ENCODE measurements at places on chromosomes 16 and 17.

- no peak for DNase-seq
Observed at GRCh38 chr17:56109836-56110235, 43.4 kb upstream of the ANKFN1 start.

DNA sequence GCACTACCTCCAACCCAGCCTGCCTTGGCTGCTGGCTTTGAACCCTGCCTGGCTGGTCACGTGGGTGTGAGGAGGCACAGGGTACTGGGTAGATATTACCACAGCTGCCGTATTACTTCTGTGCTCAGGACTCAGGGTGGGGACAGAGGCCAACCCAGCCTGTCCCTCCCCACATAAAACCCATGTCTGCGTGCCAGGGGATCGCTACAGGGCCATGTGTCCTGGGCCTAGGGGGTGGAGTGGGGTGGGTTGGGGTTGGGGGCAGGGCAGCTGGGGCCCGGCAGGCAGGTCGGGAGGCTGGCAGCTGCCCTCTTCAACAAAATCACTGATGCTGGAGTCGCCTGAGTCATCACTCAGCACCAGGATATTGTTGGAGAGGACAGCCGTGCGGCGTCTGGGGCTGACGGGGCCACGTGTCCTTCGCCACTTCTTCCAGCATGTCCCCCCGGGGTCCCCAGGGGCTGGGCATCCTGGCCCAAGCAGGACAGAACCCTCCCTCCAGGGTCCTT lies 39.7 kb upstream of the PVALEF start:
- no peak for DNase-seq

DNA sequence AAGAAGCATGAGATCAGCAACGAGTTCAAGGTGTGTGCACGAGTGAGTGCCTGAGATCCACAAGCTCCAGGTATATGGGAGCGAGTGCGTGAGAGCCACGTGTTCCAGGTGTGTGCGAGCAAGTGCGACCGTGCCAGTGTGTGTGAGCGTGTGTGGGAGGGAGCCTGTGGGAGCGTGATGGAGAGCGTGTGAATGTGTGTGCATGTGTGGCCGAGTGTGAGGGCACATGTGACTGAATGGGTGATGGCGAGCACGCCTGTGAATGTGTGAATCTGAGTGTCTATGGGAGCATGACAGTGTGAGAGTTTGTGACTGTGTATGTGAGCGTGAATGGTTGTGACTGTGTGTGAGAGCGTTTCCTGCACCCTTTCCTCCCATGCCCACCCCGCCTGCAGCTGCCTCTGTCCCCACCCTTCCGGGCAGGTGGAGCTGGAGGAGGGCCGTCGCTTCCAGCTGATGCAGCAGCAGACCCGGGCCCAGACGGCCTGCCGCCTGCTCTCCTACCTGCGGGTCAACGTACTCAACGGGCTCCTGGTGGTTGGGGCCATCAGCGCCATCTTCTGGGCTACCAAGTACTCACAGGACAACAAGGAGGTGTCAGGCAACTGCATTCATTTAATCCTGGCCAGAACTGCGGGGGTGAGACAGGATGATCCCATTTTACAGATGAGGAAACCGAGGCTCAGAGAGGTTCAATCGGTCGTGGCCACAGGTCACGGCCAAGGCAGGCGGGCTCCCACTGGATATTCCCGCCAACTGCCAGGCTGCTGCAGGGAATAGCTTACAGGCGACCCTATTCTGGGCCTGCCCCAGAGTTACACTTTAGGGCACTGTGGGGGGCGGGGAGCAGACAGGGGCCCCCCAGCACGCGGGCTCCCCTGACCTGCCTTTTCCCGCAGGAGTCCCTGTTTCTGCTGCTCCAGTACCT lies 3.7 kb downstream of the TMC8 start:
- DNase-seq = no peak

DNA sequence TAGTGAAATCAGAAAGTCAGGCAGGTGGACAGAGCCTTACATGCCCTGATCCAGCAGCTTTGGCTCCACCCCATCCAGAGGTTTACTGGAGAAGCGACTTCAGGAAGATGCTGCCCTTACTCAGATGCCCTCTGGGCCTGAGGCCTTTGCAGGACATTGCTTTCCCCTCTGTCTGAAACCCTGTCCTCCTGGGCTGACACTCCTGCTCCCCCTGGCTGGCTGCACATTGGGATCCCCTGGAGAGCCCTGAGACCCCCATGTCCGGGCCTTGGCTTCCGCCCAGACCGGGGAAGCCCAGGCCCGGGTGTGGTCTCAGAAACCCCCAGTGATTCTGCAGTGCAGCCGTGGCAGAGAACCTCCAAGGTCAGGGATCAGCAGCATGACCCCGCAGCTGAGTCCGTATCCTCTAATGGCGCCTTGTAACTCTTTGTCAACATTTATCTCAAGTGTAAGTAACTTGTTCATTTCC lies 36.6 kb downstream of the BCO1 start:
- no peak for DNase-seq

DNA sequence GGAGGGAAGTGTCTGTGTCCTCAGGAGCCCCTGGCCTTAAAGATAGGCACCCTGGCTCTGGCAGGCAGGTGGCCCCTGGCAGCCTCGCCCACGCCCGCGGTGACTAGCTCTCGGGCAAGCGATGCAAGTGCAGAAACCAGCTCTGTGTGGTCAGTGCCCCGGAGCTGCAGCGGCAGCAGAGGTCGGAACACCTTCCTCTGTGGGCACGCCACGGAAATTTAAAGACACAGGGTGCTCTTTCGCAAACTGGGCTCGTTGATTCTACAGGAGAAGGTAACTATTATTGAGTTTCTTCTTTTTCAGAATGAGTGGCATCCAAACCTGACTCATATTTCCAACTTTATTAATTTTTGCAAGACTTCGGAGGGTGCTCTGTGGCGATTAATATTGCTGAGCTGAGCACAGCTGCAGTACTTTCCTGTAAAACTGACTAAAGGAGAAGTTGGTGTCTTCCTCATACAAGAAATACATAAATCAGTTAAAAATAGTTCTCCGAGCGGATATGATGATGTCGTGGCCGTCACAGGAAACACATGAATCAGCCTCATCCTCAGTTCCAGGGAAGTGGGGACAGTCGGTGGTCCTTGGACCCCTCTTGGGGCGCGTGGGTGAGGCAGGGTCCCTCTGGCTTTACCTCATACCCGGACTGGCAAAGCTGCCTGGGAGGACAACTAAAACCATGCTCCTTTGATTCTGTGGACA lies 120.2 kb downstream of the METRNL start:
- peak; percentile 22 for DNase-seq

DNA sequence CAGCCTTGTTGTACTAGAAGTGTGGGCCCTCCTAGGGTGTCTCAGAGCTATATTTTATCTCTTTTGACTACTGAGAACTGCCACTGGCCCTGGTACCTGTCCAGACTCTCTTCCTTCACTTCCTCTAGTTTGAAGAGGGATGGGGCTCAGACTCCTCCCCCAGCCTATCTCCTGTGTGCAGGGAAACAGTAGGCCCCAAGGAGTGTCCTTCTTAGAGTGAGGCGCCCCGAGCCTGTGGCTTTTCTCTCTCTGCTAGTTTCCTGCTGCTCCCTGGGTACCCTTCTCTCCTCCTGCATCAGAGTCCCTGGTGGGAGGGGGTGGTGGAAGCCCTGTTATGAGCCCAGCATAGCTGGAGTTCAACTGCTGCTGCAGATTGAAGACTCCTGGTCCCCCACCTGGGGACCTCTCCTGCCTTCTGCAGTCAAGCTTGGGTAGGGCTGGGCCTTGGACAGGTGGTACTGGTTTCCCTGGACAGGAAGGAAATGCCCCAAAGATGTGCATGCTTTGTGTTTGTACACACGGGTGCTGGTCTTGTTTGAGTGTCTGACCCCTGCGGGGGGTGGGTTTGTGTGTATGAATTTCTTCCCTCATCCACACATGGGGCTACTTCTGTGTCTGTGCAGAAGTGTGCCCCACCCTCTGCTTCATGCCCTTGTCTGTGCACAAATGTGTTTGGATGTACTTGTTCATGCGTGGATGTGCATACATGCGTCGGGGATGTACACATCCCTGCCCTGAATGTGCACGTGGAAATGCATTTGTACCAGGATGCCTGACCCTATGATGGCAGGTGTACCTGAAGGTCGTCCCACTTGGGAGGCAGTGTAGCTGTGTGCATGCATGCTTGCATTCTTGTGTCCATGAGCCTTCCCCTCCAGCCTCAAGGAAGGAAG lies 6.9 kb downstream of the RARA start:
- peak; percentile 21 for DNase-seq

- DNase-seq = no peak
Observed at GRCh38 chr17:33874617-33875060, 380.4 kb upstream of the CCL2 start.

- no peak for DNase-seq
Observed at GRCh38 chr17:75271955-75272847, 1.2 kb upstream of the MIF4GD start.

DNA sequence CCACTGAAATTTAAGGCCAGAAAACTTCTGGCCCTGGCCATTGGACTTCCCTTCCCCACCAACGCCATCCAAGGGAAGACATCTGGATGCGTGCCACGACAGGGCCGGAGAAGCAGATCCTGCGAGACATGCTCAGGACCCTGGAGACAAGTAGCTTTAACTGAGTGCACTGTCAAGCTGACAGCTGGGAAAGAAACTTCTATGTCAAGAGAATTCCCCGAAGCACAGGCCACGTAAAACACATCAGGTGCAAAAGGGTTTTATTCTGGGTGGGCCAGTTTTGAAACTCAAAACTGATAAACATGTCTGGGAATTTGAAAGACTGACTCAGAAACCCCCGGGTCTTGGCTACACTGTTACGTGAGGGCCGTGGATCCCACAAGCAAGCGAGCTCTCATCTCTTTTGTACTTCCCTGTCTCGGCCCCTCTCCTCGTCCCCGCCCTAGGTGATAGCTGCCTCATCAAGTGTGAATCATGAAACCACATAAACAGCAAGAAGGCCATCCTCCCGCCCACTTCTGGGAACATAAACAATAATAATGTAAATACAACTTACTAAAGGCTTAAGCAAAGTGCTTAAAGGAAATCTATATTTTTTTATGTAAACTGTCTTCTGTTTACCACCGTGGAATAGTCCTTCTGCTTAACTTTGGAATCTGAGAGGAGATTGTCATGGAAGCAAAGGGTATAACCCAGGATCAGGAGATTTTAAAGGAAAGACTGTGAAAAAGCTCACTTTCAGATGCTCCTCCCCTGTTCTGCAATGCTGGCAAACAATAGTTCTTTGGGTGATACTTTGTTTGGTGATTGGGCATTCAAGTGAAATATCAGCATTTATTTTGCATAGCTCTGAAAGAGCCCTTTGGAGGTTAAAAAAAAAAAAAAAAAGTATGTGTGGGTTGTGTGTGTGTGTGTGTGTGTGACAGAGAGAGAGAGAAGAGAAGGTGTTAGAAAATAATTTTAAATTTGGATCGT lies 406.0 kb upstream of the MAF start:
- DNase-seq = no peak

- DNase-seq = no peak
Observed at GRCh38 chr17:56157845-56158244, 4.6 kb downstream of the ANKFN1 start.

- DNase-seq = no peak
Observed at GRCh38 chr17:16652847-16653366, 743 bp downstream of the ZNF624 start.

DNA sequence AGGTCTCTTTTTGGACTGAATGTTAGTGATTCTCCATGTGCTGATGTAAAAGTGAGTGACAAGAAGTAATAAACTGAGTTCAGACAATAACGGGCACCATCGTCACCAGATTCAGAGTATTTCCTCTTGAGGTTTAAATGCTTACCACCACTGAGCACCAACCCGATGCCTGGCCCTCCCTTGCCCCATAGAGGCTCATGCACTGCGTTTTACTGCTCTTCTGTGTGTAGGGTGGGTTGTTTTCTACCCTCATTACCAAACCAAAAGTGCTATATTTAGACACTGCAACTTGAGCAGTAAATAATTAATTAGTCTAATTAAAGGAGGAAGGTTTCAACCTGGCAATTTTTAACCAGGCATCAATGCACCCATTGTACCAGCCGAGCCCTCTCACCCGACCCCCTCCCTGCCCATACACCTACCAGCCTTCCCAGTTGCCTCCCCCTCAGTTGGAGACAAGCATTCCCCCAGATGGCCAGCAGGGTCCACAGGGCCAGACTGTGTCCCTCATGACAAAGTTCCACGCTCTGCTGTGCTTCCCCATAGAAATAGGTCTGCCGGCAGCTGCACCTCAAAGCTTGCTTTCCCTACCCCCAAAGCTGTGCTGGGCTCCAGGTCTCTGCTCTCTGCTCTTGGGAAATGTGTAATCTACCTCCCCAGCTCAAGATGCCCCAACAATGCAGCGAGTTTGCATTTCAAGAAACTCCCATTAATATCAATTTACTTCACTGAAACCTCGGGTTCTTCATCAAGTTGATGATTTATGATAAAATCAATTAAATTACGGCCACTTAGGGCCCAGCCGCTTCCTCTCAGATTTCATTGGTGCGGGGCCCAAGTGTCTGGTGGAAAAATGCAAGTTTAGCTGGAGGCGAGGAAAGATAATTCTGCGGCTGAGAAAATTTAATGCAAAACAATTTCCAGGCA lies 16.0 kb downstream of the HOXB4 start:
- DNase-seq = no peak

GRCh38 chr16:77850636-77851333 lies 62.4 kb downstream of the VAT1L start:
- DNase-seq = no peak

DNA sequence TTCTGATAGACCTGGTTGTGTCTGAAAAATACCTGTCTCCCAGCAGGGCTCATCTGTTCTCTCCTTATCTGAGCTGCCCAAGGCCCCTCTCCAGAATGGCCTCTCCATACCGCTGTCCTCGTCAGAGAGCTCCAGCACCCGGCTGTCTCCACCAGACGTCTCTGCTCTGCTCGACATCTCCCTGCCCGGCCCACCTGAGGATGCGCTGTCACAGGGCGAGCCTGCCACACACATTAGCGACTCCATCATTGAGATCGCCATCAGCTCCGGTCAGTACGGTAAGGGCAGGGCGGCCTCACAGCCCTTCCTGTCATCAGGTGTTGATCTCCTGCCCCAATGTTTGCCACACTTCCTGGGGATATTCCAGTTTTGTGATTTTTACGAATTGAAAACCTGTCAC lies 10.2 kb upstream of the JPT2 start:
- no peak for DNase-seq

DNA sequence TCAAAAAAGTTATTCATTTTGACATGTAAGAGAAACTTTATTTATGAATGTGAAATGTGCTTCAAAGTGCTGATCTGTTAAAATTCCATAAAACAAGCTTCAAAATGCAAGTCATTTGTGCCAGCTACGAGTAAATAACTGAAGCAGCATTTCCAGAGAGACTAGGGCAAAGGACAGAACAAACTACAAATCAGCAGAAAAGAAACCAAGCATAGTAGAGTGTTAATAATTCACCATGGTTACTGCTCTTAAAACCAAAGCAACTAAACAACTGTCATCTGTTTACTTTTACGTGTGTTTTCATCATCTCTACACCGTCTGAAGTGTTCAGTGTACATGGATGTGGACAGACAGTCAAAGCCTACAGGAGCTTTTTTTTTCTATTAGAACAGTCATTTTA lies 1.6 kb upstream of the ASPA start:
- no peak for DNase-seq

DNA sequence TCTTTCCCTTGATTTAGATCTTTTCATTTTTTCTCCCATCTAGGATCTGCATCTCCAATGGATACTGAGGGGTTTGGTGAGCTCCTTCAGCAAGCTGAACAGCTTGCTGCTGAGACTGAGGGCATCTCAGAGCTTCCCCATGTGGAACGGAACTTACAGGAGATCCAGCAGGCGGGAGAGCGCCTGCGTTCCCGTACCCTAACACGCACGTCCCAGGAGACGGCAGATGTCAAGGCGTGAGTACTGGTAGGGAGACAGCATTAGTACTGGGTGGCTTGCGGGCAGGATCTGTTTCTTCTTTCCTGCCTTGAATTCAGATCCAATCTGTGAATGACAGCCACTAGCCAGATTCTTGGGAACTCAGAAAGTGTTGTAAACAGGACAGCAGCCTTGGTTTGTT lies 18.3 kb downstream of the NUP93 start:
- no peak for DNase-seq

Measured in omental fat pad (tissue), 4 donors.